CD4-positive, alpha-beta T cell treated with Interleukin-4 for 1 hour (primary cell): ENCODE measurements at places on chromosomes 1 and 21.

DNA sequence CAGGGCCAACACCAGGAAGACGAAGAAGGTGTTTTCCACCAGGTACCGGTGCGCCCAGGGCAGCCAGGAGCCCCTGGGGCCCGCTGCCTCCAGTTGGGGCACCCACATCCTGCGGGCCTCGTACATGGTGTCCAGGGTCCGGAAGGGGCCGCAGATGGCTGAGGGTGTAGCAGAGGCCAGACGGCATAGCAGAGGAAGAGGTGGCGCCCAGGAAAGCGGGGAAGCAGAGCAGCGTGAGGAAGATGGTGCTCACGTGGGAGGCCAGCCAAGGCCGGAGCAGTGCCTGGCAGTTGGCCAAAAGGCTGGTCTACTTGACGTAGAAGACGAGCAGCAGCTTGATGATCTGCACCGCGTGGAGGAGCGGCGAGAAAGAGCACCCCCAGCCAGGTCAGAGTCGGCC is 40.4 kb downstream of the ZNF691 start:
- no peak for DNase-seq

DNA sequence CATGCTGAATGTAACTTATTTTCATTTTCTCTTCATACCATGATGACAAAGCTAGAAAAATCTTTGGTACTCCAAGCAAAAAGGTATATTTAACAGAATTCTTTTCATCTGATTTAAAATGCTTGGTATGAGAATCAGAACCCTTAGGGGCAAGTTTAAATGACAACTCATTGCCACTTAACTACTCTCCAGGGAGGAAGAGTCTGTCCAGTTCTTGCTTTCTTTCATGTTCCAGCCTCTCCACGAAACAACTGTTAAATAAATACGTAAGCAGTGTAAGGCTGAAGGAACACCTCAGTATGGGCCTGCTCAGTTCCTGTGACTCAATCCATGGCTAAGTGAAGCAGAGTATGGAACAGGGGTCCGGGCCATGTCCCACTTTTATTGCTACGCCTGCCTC is 1.6 kb downstream of the LCE2A start:
- DNase-seq = no peak

- no peak for DNase-seq
Measured at GRCh38 chr1:156794506-156795373, 21.9 kb downstream of the SH2D2A start.

- no peak for DNase-seq
Measured at GRCh38 chr1:40974945-40975344, 4.6 kb upstream of the CTPS1 start.

DNA sequence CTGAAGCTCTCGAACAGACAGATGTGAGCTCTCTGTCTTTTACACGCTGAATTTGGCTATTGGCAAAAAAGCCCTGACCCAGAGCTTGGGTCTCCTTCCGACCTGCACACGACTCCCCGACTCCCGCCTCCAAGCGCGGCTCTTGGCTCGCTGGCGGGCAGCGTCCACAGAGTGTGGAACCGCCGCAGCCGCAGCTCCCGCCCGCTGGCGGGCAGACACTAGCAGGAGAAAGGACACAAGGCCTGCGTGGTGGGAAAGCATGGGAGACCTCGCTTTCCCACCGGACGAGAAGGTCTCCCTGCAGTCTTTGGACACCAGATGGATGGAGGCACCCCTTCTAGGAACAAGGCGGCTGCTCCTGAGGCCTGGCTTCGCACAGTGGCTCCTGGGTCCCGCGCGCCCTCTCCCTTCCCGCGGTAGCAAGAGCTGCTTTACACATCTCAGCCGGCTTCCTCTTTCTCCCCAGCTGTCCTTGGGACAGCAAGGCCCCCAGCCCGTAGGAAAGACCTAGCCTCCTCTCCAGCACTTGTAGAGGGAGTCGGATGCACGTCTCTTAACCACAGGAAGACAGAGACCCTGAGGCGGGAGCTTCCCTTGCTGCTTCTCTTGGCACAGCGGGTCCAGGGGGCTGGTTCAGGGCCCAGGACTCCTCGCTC is 92.1 kb downstream of the PRKAB2 start:
- DNase-seq = no peak
